ENCODE measurements at places on chromosomes 2 and 18.

DNA sequence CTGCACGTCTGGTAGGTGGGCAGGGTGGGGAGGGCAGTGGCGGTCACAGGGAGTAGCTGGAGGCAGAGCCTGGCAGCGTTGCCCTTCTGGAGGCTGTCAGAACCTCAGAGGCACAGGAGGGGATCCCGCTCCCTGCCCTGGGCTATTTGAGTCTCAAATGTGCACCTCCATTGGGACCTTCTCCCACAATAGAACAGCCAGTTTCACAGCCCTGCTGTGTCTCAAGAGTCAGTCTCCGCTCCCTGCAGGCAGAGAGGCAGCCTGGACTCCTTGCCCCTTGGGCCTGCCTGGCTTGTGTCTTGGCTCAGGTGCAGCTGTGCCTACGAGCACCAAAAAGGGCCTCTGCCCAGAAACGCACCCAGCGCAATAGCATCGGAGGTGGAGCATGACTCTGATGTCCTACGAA, 57.4 kb downstream of the FAM168B start:
- DNase-seq = no peak

GRCh38 chr2:165448406-165448805, 21.1 kb upstream of the CSRNP3 start:
- no peak for DNase-seq

GRCh38 chr2:166768393-166769123, 119.7 kb upstream of the XIRP2 start:
- no peak for DNase-seq

- no peak for DNase-seq
These were observed 51.2 kb downstream of the NEDD4L start for GRCh38 chr18:58095222-58095621.

DNA sequence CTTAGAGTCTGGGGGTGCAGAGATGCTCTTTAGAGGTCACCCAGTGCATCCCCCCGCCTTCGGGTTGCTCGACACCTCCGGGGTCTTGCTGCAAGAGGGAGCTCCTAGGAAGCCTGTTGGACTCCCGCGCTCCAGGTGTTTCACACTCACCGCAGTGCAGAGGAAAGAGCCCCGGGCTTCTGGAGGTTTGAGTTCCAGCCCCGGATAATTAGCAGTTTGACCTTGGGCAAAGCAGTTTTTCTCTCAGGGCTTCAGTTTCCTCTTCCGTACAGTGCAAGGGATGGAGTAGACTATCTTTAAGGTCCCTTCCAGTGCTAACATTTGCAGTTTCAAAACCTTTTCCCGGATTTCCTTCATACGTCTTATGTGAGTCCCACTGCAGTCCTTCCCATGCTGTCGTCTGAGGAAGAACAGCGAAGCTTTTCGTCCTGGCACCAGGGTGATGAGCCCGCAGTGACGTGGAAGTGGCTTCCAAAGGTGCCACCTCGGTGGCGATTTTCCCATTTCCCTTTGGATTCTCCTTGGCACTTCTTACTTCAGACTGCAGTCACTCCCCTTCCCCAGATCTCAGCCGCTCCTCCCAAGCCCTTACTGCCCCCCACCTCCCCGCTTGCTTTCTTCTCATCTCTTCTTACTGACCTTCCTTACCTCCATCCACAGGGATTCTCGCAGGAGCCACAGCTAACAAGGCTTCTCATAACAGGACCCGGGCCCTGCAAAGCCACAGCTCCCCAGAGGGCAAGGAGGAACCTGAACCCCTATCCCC, 585 bp downstream of the PNKD start:
- DNase-seq = no peak

- no peak for DNase-seq
These were observed 72.8 kb downstream of the MEIS1 start for GRCh38 chr2:66507673-66508201.

GRCh38 chr18:32096946-32097345, 5.3 kb downstream of the RNF138 start:
- no peak for DNase-seq

DNA sequence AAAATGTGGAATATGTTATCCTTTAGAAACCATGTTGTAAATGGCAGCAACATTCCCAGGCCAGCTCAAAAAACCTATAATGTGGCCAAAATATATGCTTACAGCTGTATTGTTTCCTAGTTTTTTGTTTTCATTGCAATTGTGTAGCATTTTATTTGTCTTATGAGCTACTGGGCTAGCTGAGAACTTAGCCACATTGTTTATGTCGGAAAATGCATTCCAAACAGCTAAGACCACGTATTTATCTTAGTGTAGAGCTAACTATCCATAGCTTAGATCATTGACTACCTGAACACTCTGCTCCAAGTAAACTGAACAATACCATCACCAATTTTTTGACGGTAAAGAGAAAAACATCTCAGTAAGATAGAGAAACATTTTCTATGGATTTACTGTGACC, 38.4 kb downstream of the METAP1D start:
- DNase-seq = no peak

- no peak for DNase-seq
These were observed 12.9 kb upstream of the TEX51 start for GRCh38 chr2:126885751-126886210.

DNA sequence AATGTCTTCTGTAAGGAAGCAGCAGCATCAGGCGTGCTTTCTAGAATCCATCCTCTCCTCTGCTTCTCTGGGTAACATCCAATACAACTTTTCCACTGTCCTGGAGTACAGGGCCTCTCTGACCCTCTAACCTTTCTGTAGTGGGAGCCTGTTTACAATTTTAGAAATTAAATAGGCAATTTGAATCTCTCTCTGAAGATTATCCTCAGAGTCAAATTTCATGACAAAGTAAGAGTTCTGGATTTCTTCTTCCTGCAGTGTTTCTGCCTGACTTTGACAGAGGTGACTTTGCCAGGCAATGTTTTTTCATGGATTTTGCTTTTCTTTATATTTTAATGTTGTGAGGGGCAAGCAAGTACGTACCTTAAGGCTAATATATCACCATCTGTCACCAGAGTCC, 558.4 kb downstream of the PARD3B start:
- DNase-seq = no peak

DNA sequence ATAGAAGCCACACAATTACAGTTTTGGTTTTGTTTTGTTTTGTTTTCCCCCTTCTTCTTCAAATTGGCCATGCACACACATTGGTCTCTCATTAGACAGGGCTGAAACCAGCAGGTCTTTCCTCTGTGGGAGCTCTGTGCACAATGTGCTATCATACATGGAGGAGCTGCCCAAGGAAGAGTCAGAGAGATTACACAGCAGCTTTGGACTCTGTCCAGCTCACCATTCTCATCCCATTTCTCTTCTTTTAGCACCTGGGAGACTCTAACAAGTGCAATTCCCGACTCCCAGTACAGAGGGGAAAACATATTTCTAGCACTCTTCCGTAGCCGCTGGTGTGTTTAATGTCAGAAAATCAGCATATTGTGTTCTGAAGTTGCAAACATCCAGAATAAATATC, 29.4 kb downstream of the POU3F3 start:
- no peak for DNase-seq

DNA sequence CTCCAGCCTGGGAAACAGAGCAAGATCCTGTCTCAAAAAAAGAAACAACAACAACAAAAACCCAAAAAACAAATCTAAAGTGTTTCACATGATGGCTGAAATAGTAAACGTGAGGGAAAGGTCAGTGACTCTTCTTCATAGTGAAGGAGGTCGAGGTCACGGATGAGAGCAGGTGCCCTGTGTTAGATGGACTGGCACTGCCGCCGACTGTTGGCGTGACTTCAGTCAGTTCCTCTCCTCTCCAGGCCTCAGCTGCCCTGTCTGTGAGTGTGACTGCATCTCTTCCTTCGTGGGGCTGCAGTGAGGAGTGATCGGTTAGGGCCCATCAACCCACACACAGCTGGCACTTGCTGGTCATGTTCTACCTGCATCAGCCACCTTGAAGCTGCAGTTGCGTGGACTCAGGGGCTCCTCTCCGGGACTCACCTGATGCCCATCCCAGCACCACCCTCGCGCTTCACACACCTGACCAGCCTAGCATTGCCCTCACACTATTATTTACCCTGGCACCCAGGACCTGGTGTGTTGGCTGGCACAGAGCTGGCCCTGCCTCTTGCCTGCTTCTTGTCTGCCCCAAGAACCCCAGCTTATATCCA, 30.1 kb upstream of the TMEM87B start:
- no peak for DNase-seq

DNA sequence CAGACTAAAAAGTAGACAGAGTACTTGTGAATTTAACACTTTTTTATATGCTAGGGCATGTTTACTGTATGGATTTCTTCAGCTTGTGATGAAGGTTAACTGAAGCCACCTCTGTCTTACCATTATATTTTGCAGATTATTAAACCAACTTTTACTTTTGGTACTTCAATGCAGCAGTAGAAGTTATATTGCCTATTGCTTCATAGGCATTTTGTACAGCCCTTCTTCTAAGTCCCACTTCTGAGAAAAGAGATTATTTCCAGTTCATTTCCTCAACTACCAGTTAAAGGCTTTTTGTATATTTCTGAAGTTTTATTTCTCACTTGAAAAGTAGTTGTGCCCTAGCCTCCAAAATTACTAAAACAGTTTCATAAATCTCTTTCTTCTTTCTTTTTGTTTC, 256.4 kb upstream of the FBXO11 start:
- DNase-seq = no peak

DNA sequence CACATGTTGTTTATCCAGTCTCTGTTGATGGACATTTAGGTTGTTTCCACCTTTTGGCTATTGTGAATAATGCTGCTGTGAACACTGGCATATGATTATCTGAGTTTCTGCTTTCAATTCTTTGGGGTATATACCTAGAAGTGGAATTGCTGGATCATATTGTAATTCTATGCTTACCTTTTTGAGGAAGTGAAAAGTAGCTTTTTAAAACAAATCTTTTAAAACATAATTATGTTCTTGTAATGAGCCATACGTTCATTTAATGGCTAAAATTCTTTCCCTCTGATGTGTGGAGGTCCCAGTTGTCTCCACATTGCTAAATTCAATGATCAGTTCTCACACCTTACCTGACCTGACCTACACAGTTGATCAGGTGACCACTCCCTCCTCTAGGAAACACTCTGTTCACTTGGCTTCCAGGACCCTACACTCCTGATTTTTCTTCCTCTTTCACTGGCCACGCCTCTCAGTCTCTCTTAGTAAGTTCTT, 27.8 kb upstream of the SERTAD2 start:
- DNase-seq = no peak

- DNase-seq = no peak
These were observed 89.9 kb downstream of the UBE2E3 start for GRCh38 chr2:181070119-181070835.

GRCh38 chr2:53842891-53843290, 16.9 kb downstream of the GPR75 start:
- no peak for DNase-seq

GRCh38 chr2:181076658-181077057, 96.3 kb downstream of the UBE2E3 start:
- no peak for DNase-seq

- DNase-seq = no peak
These were observed 295.2 kb downstream of the PARD3B start for GRCh38 chr2:204840504-204840903.

DNA sequence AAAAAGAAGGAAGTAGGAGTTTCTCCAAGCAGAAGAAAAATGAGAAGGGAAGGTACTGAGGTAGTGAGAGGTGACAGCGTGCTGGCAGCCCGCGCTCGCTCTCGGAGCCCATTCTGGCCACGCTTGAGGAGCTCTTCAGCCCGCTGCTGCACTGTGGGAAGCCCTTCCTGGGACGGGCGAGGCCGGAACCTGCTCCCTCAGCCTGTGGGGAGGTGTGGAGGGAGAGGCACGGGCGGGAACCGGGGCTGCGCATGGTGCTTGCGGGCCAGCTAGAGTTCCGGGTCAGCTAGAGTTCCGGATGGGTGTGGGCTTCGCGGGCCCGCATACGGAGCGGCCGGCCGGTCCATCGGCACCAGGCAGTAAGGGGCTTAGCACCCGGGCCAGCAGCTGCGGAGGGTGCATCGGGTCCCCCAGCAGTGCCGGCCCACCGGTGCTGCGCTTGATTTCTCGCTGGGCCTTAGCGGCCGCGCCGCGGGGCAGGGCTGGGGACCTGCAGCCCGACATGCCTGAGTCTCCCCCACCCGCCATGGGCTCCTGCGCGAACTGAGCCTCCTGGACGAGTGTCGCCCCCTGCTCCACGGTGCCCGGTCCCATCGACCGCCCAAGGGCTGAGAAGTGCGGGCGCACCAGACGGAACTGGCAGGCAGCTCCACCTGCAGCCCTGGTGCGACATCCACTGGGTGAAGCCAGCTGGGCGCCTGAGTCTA, 11.1 kb upstream of the CYS1 start:
- DNase-seq = no peak

DNA sequence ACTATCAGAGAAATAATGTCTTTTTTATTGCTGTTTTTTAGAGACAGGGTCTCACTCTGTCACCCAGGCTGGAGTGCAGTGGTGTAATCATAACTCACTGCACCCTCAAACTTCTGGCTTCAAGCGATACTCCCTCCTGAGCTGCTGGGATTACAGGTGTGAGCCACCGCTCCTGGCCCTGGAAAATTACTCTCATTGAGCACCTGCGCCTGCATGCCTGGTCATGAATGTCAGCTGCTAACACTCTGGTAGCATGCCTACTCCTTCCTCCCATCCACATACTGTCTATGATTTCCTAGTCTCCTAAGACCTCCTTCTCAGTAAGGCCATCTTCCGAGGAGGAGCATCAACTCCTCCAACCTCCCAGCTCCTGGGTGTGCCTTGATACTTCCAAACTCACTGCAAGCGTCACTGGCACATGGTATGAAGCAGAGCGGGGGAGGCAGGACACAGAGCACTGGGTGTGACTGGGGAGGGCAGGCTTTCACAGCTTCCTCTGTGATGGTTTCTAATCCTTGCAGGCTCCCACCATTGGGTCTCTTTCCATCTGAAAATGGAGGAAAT, 1.6 kb upstream of the MAP2 start:
- DNase-seq = no peak

- DNase-seq = no peak
These were observed 19.5 kb upstream of the DCDC2C start for GRCh38 chr2:3683748-3684454.

GRCh38 chr2:1864981-1865421, 120.7 kb upstream of the PXDN start:
- no peak for DNase-seq

- no peak for DNase-seq
These were observed 487.5 kb downstream of the IRS1 start for GRCh38 chr2:226312155-226312554.

- no peak for DNase-seq
These were observed 996 bp downstream of the TGFBRAP1 start for GRCh38 chr2:105328281-105329196.

- no peak for DNase-seq
These were observed 191.4 kb upstream of the CHAC2 start for GRCh38 chr2:53576166-53576565.

GRCh38 chr2:42184346-42184745, 15.2 kb downstream of the EML4 start:
- DNase-seq = no peak

GRCh38 chr2:117968722-117969121, 45.1 kb downstream of the CCDC93 start:
- no peak for DNase-seq

All from activated T-helper 1 cell treated with Interleukin-2 at 50 U/mL for 16 hours (primary cell).